Pancreas (tissue), 10 donors: ENCODE measurements at places on chromosomes 6 and 20. TPM values are rescaled to one million over a fixed set of nuclear protein-coding genes. Genes with fewer than 3 reads are reported as not detected.

- DNase-seq: no peak
These were observed 17.4 kb upstream of the RAB32 start for GRCh38 chr6:146526192-146526591.

GRCh38 chr6:42152024-42152423, 9.6 kb upstream of the C6orf132 start:
- DNase-seq: no peak

- DNase-seq: peak; percentile 16
These were observed 15.9 kb upstream of the ADGB start for GRCh38 chr6:146582857-146583256.

DNA sequence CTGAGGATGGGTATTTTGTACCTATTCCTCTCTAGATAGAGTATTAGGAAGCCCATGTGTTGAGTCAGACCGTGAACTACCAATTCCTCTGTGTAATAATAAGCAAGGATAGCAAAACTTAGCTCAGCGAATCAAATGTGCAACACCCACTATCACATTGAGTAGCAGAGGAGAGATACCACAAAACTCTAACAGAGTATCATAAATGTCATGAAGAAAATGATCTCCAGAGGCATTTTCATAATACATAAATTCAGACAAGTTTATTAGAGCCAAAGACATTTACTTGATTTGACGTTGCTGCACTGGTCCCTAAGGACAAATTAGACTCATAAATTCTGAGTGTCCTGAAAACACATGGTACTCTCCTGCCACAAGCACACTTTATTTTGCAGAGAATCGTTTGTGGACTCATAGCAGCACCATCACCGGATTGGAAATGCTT, 245.2 kb downstream of the HAO1 start:
- no peak for DNase-seq

GRCh38 chr6:26205625-26206574, 118.7 kb downstream of the HFE start:
- no peak for DNase-seq

GPSM3 gene
- 2.0 TPM for total RNA-seq

GRCh38 chr6:170249817-170250216, 41.1 kb downstream of the DLL1 start:
- DNase-seq: no peak

- no peak for DNase-seq
These were observed 18.5 kb downstream of the CD164 start for GRCh38 chr6:109363753-109364152.

DNA sequence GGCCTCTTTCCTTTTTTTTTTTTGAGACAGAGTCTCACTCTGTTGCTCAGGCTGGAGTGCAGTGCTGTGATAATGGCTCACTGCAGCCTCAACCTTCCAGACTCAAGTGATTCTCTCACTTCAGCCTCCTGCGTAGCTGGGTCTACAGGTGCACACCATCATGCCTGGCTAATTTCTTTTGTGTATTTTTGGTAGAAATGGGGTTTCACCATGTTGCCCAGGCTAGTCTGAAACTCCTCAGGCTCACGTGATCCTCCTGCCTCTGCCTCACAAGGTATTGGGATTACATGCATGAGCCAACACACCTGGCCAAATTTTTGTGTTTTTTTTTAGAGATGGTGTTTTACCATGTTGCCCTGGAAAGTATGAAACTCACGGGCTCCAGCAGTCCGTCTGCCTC, 29.3 kb downstream of the SRC start:
- no peak for DNase-seq

DNA sequence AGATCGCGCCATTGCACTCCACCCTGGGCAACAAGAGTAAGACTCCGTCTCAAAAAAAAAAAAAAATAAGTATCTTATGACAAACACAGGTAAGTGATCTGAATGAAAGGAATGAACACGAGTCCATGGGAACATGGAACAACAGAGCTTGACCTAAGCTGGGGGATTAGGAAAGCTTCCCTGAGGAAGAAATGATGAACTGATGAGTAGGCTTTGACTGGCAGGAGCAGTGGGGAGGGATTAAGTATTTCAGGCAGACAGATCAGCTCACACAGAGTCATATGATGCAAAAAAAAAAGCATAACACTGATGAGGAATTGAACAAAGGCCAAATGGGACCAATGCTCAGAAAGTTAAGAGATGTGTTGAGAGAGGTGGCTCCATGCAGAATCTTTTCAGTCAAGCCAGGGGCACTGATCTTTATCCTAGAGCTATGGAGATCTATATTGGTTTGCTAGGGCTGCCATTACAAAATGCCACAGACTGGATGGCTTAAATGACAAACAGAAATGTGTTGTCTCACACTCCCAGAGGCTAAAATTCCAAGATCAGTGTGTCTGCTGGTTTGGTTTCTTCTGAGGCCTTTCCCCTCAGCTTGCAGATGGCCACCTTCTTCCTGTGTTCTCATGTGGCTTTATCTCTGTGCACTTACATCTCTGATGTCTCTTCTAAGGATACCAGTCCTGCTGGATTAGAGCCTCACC, 85.6 kb downstream of the ANKRD6 start:
- DNase-seq: no peak

DNA sequence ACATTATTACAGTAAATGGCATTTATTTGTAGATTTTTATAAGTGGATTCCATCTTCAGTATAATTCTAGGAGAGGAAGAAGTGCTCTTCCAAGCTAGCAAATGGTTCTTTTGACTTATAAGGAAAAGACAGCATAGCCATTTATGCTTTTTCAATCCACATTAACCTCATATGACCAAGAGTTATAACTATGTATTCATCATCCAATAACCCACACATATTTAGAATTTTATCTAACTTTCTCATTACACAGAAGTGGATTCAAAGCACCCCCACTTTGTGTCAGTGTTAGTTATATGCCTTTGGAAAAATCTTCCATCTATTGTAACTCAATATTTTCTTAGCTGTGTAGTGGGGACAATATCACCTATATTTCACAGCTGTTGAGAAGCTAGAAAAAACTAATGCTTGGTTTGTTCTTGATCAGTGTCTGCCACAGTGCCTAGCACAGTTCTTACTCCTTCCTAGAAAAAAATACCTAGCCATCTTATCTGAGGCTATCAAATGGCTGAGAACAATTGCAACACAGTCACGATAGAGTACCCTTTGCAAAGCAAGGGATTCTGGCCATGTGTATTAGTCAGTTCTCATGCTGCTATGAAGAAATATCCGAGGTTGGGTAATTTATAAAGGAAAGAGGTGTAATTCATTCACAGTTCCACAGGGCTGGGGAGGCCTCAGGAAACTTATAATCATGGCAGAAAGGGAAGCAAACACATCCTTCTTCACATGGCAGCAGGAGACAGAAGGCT, 986.3 kb downstream of the TFAP2A start:
- DNase-seq: no peak

- DNase-seq: peak; percentile 20
These were observed at the start of gene SLC35D3 for GRCh38 chr6:136921936-136922684. SLC35D3 (plus strand) TSS chr6:136922301; CDS start chr6:136922429, 128 bp downstream.
